ENCODE measurements at places on chromosomes 5 and 9.
A peak's percentile ranks its signal among the peaks of the same experiment; 100 is the strongest.

GRCh38 chr5:135071311-135071710 is 37.3 kb upstream of the PITX1 start:
- DNase-seq, result no peak

DNA sequence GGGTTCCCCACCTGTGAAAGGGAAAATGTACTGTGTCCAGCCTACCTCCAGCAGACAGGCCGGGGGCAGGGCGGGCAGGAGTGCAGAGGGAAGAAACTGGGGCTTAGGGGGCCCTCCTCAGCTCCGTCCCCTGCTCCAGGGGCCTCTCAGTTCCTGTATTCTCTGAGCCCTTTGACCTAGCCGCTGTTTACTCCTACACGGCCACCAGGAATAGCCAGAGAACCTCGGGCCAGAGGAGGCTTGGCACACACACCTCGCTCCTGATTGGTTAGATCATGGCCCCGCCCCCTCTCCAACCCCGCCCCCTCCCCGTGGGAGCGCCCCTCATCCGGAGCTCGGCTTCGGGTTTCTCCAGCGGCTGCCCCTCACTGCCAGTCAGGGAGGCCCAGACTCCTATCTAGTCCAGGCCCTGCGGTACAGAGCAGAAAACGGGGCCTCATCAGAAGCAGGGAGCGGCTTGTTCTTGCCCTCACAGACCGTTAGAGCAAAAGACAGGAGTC is 2.2 kb downstream of the ST6GALNAC6 start:
- no peak for DNase-seq

- no peak for DNase-seq
Observed at GRCh38 chr5:148651528-148651927, 2.8 kb downstream of the HTR4 start.

DNA sequence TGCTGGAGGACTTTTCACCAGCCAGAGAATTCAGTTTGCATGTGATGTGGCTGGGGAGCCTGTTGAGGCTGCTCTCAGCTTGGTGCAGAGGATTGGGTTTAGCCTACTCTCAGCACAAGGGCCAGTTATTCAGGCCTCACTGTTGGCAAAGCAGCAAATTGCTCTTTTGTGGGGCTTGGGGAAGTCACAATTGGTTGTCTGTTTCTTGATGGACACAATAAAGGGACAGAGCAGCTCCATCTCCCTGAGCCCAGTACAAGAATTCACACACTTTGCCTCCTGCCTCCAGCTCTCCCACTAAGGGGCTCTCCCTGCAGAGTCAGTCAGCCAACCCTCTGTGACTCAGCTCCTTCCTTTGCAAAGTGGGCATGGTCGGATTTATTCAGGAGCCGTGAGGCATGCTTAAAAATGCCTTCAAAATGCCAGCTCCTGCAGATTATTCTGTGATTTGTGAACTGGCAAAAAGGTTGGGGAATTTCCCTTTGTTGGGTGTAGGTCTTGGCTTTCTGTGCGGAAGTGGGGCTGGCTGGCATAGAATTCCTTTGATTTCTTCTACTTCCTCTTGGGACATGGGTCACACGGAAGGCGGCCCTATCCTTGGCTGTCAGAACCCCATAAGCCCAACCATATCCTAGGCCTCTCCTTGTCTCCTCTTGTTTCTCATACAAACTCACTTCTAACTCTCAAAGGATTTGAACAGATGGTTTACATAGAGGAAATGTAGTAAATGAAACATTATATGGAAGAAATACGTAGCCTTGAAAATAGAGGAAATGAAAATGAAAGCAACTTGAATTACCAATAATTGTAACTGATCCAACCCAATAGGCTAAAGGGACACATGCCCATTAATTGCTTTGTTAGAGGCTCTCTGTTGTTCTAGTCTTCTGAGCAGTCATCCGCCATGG is 118.7 kb upstream of the CD180 start:
- no peak for DNase-seq

- DNase-seq, result no peak
Observed at GRCh38 chr9:92507005-92507404, 24.7 kb upstream of the ASPN start.

- DNase-seq, result no peak
Observed at GRCh38 chr5:52786391-52786790, 1.3 kb upstream of the ITGA1 start.

DNA sequence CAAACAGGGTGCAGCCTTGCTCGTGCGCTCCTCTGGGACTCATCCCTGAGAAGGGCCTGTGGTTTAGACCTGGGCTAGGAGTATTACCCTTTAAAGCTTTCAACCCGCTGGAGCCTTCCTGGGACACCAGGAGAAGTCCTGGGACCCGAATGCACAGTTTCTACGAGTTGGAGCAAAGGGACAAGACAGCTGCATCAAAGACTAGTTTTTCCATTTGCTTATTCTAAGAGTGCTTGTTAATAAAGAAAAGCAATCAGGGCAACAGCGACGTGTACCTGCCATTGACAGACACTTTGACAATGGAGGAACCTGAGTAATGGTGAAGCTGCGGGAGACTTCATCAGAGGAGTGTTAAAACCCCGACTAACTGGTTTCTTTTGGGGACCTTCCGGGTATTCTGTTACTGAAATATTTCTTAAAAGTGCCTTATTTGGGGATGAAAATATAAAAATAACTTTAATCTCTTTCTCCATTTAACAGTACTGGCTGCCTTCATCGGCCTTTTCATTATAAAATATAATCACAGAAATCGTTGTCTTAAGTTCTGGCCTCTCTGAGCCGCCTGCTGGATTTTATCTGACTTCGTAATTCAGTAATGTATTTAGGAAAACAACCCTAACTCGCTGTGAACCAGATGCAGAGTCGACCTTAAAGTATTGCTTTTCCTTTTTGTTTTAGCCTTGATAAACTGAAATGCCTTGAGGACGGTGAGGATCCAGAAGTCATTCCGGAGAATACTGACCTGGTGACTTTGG is 732 bp downstream of the SNAPC3 start:
- DNase-seq, result no peak

DNA sequence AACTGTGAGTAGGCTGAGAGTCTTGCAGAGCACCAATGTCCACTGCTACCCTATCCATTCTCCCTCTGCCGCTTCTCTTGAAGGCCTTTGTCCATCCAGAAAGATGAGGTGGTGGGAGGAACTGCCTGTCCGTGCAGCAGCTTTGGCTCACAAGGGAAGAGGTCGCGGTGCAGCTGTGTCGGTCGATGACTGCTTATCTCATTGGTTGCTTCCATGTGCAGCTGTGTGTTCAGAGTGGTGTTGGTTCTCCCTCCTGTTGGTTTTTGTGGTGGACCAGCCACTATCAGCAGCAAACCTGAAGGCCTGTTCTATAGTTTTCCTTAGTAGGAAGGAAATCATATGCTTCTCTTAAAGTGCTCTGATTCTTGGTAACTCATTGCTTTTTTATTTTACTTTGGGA is 40.7 kb downstream of the SPTAN1 start:
- no peak for DNase-seq

DNA sequence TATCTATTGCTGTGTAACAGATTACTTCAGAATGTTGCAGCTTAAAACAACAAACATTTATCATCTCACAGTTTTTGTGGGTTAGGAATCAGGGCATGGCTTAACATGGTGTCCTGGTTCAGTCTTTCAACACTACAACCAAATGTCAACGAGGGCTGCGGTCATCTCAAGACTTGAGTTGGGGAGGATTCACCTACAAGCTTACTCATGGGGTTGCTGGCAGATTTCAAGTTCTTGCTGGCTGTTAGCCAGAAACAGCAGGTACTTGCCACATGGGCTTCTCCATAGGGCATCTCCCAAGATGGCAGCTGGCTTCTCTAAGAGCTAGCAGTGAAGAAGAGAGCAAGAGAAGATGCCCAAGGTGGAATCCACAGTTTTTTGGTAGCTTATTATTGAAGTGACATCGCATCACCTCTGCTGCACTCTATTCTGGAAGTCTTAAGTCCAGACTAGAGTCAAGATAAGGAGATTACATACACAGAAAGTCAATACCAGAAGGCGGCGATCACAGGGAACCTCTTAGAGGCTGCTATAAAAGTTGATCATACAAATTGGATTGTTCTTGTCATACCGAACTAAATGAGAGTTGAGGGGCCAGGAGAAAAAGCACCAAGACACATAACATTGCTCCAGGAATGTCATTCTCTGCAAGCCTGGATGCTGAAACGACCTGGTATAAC is 42.2 kb downstream of the C9orf153 start:
- no peak for DNase-seq

GRCh38 chr9:133347515-133347984 is 381 bp downstream of the MED22 start:
- DNase-seq, result no peak

- no peak for DNase-seq
Observed at GRCh38 chr5:63240063-63240755, 661.6 kb downstream of the LRRC70 start.

GRCh38 chr9:83937861-83938455 is 16.7 kb upstream of the KIF27 start:
- DNase-seq, result peak; percentile 17

DNA sequence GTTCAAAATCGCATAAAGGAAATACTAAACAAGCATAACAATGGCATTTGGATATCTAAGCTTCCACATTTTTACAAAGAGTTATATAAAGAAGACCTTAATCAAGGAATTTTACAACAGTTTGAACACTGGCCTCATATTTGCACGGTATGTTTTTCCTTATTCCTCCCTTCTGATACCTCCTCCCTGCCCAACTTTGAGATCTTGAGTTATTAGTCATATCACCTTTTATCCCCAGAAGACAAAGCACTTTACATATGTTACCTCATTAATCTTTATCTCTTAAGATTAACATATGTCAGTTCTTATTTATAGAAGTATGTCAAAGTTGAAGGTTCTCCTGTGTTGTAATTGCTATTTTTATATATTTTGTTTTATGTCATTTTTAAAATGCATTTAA is 29.8 kb downstream of the TDRD7 start:
- DNase-seq, result no peak

GRCh38 chr5:151078490-151079262 is 2.2 kb downstream of the TNIP1 start:
- DNase-seq, result peak; percentile 40

DNA sequence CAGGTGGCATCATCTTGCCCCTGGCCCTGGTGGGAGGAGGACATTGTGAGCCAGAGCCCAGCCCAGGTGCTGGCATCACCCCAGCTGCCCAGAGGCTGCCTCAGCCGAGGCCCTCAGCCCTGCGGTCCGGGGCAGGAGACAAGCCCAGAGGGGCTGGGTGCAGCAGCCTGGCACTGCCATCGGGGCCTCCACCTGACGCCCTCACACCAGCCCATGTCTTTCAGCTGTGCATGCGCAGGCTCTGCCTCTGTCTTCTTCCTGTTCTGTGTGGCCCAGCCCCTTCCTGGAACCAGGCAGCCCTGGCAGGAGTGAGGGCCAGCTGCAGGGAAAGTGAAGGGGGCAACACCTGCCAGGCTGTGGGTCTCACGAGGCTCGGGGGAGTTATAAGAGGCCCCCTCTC is 4.8 kb upstream of the CEL start:
- DNase-seq, result no peak

DNA sequence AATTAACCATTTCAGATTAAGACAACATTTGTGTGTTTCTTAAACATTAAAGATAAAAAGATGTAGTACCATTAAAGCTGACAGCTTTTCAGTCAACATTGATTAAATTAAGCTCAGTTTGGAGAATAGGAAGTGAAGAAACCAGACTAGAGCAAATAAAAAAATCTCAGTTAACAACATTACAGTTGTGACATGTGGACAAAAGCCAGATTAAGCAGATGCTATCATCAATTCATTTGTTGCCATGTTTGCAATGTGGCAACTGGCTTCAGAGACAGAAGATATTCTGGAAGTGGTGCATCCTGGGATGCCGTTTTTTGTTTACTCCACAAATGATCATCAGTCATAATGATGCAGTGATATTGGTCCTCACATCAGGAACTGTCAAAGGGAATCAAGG is 70.3 kb upstream of the CNTLN start:
- no peak for DNase-seq

- no peak for DNase-seq
Observed at GRCh38 chr9:109418827-109419226, 79.3 kb downstream of the PTPN3 start.

GRCh38 chr5:97891971-97892370 is 708.9 kb upstream of the RIOK2 start:
- no peak for DNase-seq

DNA sequence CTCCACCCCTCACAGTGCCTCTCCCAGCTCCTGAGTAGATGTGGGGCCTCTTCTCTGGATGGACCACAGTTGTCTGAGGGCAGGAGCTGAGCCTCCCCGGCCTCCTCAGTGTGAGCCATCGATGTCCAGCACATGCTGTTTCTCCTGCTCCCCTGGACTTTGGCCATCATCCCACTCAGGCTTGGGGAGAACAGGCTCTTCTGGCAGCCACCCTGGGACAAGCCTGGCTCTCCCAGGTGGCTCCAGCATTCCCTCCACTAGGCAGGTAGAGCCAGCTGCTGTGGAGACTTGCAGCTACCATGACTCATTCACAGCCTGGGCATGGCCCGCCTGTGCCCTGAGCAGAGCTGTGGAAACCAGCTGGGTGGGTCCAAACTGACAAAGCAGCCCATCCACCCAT is 77.0 kb downstream of the CSNK1A1 start:
- DNase-seq, result no peak

DNA sequence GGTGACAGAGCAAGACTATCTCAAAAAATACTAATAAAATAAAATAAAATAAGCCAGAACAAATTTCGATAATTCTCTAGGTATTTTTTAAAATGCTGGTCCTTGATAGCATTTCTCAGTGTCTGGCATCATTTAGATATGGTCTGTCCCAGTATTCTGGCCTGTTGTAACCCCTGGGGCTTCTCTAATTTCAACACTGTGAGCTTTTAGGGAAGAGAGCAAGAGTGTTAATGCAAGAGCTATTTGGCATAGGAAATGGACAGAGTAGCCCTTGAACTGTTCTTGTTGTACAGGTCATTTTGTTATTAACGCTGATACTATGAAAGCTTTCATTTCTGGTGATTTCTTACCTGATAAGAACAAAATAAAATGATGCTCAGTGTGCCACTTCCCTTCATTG is 112.2 kb upstream of the ZNF608 start:
- no peak for DNase-seq

- DNase-seq, result no peak
Observed at GRCh38 chr5:122515709-122516431, 203.8 kb downstream of the SNCAIP start.

GRCh38 chr5:72108202-72109061 is 1.2 kb downstream of the MAP1B start:
- no peak for DNase-seq

- DNase-seq, result no peak
Observed at GRCh38 chr5:10988622-10989021, 227.6 kb upstream of the DAP start.

DNA sequence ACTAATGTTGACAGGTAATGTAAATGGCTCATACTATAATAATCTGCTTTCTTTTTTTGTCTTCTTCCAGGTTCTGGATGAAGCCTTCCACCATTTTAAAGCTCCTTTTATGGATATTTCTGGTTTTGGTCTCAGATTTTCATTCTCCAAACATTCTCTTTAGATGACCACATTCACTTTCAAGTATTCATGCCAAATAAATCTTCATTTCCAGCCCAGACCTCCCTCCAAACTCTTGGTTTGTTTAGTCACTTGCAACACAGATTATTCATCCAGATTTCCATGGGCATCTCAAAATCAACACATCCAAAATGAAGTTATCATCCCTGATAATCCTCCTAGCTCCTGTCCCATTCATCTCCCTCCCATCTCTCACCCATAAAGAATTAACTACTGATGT is 40.3 kb upstream of the SVEP1 start:
- no peak for DNase-seq

- no peak for DNase-seq
Observed at GRCh38 chr9:115680231-115680630, 473.4 kb upstream of the PAPPA start.

GRCh38 chr9:134739660-134739968 is 98.0 kb downstream of the COL5A1 start:
- DNase-seq, result no peak
